ENCODE measurements at places on chromosomes 12 and 14.

GRCh38 chr12:44519931-44520330, 356.2 kb downstream of the NELL2 start:
- DNase-seq = no peak

DNA sequence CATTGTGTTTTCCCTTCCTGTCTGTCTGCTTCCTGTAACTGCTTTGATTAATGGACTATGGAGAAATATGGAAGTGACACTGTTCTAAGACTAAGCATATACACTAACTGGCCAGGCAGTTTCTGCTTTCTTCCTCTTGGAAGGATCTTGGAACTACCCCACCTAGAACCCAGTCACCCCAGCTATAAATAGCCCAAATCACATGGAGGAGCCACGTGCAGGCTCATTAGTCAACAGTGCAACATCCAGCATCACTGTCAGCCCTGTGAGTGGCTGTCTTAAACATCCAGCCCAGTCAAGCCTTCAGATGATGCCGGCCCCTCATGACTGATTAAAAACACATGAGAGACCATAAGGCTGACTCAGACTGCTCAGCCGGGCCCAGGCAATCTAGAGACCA, 39.2 kb downstream of the BCAT1 start:
- no peak for DNase-seq

GRCh38 chr12:75798136-75798926, 233.2 kb downstream of the PHLDA1 start:
- no peak for DNase-seq

GRCh38 chr12:128687851-128688250, 135.9 kb downstream of the SLC15A4 start:
- no peak for DNase-seq

GRCh38 chr14:99543985-99544384, 60.0 kb downstream of the CCDC85C start:
- DNase-seq = no peak

GRCh38 chr14:83301791-83302190, 1768.1 kb upstream of the SEL1L start:
- DNase-seq = no peak

GRCh38 chr12:47757840-47758583, 668 bp downstream of the RAPGEF3 start:
- DNase-seq = no peak

GRCh38 chr12:60205500-60205899, 609.7 kb downstream of the SLC16A7 start:
- no peak for DNase-seq

All from activated T-helper 1 cell treated with Interleukin-2 at 50 U/mL for 16 hours (primary cell).